NCI-H446 (cell line): ENCODE measurements at places on chromosomes 5 and 9.

DNA sequence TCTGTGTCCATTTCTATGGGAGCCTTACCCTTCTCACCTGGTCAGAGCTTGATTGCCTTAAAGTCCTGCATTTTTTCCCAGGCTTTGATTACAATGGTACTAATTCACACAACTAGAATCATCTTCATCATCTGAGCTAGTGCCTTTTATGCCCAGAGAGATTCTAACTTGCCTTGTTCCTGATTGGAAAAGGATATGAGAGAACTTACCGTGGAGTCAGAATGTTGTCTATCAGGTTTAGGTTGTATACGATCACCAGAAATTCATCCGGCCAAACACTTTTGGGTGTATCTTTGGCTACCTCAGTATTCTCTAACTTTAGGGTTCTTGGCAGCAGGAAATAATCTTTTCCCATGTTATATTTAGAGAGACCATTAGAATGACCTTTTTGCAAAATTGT, 71.7 kb downstream of the AOPEP start:
- no peak for DNase-seq

DNA sequence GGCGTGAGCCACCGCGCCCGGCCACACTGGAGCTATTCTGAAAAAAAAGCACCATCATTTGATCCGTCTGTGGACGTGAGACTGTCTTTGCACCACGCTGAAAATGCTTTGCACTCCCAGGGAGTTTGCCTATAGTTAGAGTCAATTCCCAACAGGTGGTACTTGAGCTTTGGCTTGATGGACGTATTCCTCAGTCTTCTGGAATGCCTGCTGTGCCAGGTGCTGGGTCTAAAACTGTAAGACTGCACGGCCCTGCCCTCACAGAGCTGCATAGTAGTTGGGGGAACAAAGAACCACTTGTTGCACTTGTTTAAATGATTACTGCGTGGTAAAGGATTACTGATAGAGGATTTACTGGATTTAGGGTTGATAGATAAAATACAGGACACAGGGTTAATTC, 3.4 kb upstream of the CCNO start:
- no peak for DNase-seq

- no peak for DNase-seq
Observed at GRCh38 chr5:158958021-158958994, 141.4 kb downstream of the EBF1 start.

DNA sequence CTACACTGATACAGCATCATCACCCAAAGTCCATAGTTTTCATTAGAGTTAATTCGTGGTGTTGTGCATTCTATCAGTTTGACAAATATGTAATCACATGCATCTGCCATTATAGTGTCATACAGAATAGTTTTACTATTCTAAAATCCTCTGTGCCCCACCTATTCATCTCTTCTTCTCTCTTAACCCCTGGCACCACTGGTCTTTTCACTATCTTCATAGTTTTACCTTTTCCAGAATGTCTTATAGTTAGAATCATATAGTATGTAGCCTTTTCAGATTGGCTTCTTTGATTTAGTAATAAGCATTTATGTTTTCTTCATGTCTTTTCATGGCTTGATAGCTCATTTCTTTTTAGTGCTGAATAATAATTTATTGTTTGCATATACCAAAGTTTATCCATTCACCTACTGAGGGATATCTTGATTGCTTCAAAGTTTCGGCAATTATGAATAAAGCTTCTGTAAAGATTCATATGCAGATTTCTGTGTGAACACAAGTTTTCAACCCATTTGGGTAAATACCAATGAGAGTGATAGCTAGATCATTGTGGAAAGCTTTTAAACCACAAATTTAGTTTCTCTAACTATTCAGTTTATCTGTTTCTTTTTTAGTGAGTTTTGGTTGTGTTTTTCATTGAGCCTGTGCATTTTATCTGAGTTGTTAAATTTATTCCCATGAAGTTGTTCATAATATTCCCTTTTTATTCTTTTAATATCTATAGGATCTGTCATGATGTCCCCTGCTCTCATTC, 84.9 kb downstream of the RALGPS1 start:
- DNase-seq, result no peak

- no peak for DNase-seq
Observed at GRCh38 chr5:176691524-176691923, 44.2 kb downstream of the TSPAN17 start.

- DNase-seq, result no peak
Observed at GRCh38 chr5:154214371-154215106, 24.0 kb downstream of the GALNT10 start.

GRCh38 chr5:177355868-177356168, 1.9 kb upstream of the RGS14 start:
- DNase-seq, result no peak

DNA sequence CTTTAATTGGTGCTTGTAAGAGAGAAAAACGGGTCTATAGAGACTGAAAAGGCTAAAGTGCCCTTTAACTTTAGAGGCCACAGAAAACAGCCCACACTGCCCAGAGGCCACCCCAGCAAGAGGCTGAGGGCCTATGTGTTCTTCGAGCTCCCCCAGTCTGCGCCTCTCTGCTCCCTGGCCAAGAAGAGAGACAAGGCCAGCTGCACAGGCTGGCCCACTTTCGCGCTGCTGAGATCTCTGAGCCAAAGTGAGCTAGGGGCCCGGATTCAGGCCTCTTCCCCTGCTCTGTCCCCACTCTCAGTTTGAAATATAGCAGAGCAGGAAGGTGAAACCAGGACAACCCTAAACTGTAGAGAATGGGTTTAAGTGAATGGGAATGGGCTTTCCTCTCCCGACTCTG, 132.0 kb upstream of the TRIM32 start:
- DNase-seq, result no peak

GRCh38 chr9:134182554-134183085, 18.3 kb upstream of the RNU6ATAC start:
- no peak for DNase-seq

- DNase-seq, result no peak
Observed at GRCh38 chr5:173873306-173873922, 14.7 kb upstream of the CPEB4 start.
